ENCODE measurements at places on chromosomes 4 and X.

GRCh38 chr4:72959411-72959810 is 110.1 kb downstream of the COX18 start:
- no peak for DNase-seq

DNA sequence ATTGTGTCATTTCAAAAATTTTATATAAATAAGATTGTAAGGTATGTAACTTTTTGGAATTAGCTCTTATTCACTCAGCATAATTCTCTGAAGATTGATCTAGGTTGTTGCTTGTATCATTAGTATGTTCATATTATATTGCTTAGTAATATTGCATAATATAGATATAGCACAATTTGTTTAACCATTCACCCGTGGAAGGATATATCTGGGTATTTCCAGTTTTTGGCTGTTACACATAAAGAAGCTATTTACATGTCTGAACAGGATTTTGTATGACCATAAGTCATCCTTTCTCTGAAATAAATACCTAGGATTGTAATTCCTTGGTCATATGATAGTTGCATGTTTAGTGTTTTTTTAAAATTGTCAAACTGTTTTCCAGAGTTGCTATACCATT is 82.5 kb downstream of the CPEB2 start:
- DNase-seq = no peak

DNA sequence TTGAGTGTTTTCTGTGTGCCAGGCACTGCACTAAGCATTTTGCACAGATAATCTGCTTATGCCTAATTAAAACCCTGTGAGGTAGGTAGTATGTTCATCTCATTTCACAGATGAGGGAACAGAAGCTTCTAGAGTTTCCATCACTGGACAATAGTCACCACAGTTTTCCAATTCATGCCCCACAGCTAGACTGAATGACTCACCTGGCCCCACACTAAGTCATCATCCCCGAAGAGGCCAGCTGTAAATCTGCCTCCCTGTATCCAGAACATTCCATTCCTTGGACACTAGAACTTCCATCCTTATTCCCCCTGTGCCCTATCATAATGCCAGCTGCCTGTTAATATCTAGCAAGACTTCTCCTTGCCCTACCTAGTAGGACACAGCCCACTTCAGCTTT is 40.9 kb upstream of the NYX start:
- DNase-seq = no peak

DNA sequence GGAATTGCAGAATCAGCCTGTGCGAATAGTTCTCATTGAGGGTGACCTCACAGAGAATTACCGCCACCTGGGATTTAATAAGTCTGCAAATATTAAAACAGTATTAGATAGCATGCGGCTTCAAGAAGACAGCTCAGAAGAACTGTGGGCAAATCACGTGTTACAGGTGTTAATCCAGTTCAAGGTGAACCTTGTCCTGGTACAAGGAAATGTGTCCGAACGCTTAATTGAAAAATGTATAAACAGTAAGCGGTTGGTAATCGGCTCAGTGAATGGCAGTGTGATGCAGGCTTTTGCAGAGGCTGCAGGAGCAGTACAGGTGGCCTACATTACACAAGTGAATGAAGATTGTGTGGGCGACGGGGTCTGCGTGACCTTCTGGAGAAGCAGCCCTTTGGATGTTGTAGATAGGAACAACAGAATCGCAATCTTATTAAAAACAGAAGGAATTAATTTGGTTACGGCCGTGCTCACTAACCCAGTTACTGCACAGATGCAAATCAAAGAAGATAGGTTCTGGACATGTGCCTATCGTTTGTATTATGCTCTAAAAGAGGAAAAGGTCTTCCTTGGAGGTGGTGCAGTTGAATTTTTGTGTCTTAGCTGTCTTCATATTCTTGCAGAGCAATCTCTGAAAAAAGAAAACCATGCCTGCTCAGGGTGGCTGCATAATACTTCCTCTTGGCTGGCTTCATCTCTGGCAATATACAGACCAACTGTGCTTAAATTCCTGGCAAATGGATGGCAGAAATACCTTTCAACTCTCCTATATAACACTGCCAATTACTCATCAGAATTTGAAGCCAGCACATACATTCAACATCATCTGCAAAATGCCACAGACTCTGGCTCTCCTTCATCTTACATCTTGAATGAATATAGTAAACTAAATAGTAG is 10.7 kb downstream of the BBS12 start:
- DNase-seq = no peak

- no peak for DNase-seq
These were observed 921.8 kb upstream of the PCDH10 start for GRCh38 chr4:132227151-132227856.

DNA sequence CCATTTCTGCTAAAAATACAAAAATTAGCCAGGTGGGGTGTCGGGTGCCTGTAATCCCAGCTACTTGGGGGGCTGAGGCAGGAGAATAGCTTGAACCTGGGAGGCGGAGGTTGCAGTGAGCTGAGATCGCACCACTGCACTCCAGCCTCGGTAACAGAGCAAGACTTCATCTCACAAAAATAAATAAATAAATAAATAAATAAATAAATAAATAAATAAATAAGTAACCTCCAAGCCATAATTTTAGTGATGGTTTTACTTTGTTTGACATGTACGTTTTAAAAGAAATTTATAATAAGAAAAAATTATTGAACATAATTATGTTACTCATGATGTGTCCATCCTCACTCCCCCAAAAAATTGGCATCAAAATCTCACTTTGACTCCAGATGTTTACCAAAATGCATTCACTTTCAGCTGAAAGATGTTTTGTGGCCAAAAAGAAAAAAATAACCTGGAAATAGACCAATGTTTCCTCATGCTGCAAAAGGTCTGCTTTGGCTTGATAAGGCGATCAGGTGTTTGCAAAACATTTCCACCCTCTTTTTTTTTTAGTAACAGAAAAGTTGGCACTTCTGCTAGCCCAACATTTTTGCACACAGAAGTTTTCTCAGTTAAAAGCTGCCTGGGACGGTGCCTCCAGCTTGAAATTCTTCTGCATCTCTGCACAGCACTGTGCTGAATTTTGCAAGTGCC is 42.2 kb upstream of the DHRSX start:
- no peak for DNase-seq
